ENCODE measurements at places on chromosomes 11 and 22.

DNA sequence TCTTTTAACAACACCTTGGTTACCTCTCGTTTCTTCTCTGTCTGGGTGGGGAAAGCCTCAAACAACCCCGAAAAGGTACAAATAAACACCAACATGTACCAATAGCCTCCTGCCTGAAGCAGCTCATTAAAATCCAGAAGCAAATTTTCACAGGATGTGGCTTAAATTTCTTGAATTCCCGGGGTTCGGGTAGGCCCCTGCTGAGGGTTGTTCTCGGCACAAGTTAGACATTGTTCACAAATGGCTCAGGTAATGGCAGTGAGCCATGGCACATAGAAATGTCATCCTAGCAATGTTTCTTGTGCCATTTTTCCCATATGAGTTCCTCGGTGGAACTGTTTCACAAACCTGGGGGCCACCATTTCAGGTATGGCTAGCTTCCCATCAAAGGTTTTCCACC is 19.7 kb upstream of the GLYATL1 start:
- no peak for DNase-seq

GRCh38 chr22:30460147-30460546 is 11.7 kb downstream of the SEC14L3 start:
- DNase-seq: no peak

DNA sequence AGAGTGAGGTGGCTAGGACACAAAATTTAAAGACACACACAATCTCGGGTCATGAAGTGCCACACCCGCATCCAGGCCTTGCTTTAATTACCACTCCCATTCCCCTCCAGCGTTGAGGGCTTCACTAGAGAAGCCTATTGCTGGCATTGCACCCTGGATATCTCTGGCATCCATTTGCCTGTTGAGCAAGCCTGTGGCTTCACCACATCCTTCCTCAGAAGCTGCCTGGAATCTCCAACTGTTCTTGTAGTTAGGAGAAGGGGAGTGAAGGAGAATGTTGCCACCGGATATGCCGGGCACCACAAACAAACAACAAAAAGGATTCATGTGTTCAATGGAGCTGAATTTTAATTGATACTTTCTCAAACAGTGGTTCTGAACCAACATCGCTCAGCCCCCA is 34.4 kb upstream of the RCN1 start:
- no peak for DNase-seq

DNA sequence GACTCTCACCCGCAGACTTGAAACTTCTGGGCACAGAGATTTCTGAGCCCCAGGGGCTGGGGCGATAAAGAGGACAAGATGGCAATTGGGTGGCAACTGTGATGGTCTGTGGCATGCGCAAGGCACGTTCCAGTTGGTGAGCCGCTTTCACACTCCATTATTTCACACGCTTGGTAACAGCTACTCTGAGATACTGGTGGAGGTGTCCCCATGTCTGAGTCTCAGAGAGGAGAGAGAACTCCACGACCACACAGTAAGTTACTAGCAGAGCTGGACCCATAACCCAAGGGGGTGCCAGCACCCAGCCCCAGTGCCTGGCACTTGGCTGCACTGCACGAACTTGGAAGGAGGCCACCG is 6.0 kb upstream of the KCNJ4 start:
- DNase-seq: no peak

DNA sequence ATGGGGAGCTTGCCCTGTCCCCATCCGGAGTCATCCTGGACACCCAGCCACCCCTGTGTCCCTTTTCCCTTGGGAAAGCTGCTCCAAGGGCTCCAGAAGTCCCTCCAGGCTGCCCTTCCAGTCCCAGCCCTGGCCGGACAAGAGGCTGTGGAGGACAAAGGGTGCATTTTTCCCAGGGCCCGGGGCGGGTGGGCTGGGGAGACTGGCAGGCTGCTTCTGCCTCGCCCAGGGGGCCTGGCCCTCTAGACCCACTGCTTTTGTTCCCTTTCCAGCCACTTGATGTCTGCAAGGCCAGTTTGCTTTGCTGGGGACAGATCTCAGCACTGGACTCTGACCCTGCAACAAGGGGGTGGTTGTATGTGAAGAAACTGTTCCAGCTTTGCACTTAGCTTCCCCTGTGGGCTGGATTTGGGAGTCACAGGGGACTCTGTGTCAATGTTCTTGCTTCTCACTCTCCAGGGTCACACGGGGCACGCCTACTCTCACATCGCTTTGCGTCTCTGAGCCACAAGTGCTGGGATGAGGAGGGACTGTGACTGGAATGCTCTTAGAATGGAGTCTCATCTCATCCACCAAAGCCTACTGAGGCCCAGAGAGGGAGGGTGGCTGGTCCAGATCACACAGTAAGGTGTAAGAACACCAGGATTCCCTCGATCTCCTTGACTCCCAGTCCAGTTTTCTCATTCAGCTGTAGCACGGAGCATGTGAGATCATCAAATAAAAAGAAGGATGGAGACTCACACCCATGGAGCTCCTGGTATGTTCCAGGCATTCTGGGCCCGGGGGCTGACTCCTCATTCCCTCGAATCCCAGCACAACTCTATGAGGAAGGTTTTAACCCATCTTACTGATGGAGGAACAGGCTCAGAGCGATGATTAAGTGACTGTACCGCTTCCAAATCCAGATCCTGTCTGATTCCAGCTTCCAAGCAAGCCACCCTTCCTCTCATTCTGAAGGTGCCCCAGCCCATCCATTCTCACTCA is 59.9 kb downstream of the FBXO7 start:
- DNase-seq: no peak

GRCh38 chr11:45518833-45519535 is 146.4 kb downstream of the CHST1 start:
- DNase-seq: no peak

- DNase-seq: no peak
Measured at GRCh38 chr11:97140885-97141494, 751.2 kb downstream of the JRKL start.

Measured in T-helper 22 cell (primary cell).